ENCODE measurements at places on chromosomes 1 and 21.

- no peak for DNase-seq
Observed at GRCh38 chr1:25145775-25146393, 86.4 kb downstream of the SYF2 start.

DNA sequence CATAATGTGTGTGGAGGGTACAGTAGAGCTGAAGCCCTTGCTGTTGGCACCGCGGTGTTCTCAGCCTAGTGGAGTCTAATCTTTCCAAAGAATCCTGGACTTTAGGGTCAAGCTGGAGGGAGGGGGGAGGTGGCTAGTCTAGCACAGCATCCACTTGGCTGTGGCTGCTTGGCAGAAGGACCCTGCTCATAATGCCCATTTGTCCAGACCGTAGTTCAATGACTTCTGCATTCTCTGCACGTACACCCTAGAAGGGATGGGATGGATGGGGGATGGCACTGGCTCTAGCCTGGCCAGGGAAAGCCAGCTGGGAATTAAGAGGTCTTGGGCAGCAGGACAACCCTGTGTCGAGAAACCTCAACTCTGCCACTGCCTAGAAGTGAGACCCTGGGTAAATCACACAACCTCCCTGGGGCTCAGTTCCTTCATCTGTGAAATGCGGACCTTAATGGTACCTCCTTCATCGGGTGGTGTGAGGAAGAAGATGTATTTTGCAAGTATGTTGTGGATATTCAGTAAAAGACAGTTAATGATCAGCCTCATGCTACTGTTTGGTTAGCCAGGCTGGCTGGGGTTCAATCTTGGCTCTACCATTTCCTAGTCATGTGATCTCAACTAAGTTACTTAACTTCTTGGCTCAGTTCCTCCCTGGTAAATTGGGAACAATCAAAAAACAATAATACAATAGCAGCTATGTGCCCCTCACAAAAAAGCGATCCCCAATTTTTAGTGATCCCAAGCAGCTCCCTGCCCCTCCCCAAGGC, 27.2 kb upstream of the CLIC4 start:
- DNase-seq: no peak

GRCh38 chr1:41504114-41505035, 19.9 kb upstream of the EDN2 start:
- DNase-seq: peak; percentile 68

DNA sequence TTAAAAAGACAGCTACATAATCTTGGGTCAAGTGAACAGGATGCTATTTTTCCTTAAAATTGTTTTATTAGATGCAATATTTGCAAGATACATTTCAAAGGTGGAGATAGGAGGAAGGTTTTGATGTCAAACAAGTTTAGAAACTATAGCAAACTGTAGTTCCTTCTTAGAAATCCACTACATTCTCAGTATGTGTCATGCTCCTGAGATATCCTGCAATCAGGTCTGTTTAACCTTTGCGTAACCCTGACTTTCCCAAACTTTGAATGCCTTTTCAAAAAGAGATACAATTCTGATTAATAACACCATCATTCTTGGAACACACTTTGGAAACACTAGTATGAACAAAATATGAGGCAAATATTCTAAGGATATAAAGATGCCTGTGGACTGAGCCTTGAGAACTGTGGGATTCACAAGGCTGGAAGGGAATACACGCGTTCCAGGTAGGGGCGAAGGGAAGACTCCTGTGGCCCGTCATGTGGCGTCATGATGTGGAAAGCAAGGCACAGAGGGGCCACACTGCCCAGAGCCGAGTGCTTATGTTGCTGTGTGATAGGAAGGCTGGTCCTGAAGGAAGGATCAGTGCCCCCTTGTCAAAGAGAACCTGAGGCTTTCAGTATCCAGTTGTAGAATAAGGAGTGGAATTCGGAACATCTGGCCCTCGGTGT, 19.6 kb upstream of the TARBP1 start:
- DNase-seq: no peak

DNA sequence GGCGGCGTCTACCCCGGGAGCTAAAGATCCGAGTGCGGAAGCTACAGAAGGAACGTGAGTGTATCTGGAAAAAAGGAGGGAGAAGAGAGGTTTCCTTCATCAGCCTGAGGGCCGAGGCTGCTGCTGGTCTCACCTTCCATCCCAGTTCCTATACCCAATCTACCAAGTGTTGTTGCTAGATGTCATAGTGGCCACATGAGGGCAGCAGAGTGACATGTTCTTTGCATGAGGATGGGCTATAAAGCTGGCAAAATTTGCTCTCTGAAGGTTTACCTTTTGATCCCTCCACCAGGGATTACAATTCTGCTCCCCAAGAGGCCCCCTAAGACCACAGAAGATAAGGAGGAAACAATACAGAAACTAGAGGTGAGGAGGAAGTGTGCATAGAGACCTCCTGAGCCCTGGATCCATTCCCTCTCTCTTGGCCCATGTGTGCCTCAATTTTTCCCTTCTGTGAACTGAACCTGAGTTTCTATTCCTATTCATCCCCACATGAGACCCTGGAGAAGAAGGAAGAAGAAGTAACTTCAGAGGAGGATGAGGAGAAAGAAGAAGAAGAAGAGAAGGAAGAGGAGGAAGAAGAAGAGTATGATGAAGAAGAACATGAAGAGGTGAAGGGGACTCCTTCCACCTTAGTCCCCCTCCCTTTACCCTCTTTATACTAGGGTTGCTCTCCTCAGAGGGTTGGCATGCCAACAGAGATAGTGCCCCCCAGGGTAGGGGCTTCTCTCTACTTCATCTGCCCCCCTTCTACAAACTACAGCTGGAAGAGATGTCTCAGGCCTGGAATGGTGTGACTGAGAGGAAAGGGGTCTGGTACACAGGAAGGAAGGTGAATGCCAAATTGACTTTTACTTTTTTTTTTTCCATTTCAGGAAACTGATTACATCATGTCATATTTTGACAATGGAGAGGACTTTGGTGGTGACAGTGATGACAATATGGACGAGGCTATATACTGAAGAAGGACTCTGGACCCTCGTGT, 13.3 kb downstream of the POLR3GL start:
- DNase-seq: peak; percentile 84

- no peak for DNase-seq
Observed at GRCh38 chr1:5640845-5641244, 351.4 kb downstream of the NPHP4 start.

DNA sequence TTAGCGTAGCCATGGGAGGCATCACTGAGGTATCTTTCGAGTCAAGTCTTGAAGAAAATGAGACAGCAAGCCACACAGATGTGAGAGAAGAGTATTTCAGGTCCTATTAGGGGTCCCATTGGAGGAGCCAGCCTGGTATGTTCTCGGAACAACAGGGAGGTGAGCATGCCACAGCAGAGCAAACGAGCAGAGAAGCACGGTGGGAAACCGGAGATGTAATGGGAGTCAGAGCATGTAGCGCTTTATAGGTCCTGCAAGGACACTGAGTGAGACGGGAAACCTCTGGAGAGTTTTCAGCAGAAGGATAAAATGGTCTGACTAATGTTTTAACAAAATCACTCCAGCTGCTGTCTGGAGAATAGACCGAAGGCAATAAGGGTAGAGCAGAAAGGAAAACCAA, 15.9 kb downstream of the H3-3A start:
- no peak for DNase-seq

DNA sequence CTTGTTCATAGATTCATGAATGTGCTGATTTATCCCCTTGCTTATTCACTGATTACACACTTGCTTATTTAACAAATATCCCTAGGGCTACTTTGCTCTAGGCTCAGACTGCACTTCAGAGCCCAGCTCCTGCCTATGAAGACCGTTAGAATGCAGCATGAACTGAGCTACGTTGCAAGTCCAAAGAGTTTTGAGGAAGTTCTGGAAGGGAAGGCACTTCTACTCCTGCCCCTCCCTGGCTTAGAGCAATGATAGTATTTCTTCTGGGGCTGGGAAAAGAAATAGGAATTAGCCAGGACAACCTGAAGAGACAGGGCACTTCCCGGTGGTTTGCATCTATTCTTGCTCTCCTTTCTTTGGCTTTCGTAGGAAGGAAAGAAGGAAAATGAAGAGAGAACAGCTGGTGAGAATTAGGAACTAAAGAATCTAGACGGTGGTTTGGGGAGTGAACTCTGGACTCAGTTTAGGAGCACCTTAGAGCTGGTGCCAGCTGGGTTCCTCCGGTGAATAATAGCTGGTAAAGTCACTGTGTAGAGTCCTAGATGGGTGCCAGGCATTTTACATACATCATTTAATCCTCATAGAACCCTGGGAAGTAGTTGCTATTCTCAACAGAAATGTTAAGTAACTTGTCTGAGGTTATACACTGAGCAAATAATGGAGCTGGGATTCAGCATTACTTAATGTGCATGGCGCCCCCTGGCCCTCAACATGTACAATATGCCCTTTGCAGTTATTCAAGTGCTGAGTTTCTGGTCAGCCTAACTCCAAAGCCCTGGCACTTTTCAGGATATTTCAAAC, 65.9 kb downstream of the NDUFS5 start:
- DNase-seq: peak; percentile 70

DNA sequence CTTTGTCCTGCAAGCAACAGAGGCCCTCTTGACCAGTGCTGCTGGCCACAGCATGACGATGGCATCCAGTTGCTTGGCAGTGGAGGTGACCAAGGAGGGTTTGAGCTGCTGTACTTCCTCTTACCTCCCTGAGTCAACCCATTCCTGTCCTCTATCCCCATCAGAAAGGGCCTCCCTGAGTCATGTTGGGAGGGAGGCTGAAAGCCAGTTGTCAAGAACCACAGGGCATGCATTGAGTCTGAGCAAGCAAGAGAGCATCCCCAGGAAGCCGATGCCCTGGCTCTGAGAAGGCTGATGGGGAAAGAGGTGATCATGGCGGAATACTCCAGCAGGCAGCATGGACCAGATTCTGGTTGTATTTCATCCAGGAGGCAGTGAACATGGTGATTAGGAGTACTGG, 69.6 kb downstream of the LACTBL1 start:
- DNase-seq: no peak
